ENCODE measurements at places on chromosomes 2 and 18.

- no peak for DNase-seq
These were observed 300.5 kb downstream of the TMX3 start for GRCh38 chr18:68414407-68414806.

- peak; percentile 91 for DNase-seq
These were observed 166.2 kb downstream of the PHLPP1 start for GRCh38 chr18:62881509-62882016.

- DNase-seq, result no peak
These were observed 180.2 kb upstream of the ALKAL2 start for GRCh38 chr2:467892-468647.

DNA sequence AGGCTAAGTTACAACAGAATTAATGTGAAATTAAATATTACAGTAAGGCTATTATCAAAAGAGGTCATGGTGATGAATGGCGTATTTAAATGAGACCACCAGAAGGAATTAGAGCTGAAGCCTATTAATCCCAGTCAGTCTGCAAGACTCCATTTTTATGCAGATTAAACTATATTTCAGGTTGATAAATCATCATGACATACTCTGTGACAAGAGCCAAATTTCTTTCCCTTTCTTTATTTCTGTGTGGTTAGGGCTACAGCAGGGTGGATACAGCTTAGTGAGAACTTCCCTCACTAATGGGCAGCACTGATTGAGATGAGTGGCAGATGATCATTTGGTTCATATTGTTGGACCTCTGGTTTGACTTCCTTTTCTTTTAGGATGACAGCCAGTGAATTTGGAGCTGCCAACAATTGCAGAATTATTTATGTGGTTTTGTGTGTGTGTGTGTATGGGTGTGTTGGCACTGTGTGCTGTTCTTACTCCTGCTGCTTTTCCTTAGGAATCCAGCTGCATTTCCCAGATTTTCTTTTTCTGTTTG is 481.3 kb downstream of the PIK3C3 start:
- no peak for DNase-seq

DNA sequence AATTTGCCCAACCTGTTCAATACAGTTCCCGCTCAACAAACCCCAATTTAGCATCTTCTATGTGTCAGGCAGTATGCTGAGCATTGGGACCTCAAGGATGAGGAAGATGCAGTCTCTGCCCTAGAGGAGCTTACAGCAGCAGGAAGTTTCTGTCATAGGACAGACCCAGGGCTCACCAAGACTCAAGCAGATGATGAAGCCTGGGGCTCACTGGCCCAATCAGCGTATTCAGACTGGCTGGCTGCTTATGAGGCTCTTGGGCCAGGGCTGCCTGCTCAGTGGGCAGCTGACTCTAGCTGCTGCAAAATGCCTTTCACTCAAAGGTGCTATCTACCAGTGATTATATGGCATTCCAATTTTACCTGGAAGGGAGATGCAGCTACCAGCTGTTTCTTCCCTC is 2.1 kb downstream of the FAM178B start:
- DNase-seq, result no peak

DNA sequence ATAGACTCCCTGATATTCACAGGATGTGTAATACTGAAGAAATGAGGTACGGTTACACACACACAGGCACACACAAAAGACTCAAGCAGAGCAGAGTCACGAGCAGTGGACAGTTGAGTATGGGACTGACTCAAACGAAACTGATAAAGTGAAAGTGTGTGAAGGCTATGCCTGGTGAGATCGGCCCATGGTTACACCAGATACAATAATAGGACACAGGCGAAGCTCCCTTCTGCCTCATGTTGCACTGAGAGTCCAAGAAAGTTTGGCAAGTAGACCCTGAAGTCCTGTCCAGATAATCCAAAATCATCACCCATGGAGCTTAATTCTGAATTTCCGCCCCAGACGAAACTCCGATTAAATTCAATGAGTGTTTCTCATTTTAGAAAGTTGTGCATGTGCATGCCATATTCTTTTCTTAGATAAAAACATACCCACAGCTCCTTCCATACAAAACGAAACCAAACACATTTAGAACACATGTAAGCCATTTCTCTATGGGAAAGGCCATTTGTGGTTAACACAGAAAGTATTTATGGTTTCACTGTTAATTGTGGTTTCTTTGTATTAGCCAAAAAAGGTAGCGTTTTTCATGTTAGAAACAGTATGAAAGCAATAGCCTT is 567.6 kb downstream of the PLCL1 start:
- peak; percentile 66 for DNase-seq

- DNase-seq, result peak; percentile 16
These were observed 110.4 kb upstream of the RAB27B start for GRCh38 chr18:54717673-54718407.

- DNase-seq, result no peak
These were observed 270.7 kb upstream of the THUMPD2 start for GRCh38 chr2:40049781-40050180.

DNA sequence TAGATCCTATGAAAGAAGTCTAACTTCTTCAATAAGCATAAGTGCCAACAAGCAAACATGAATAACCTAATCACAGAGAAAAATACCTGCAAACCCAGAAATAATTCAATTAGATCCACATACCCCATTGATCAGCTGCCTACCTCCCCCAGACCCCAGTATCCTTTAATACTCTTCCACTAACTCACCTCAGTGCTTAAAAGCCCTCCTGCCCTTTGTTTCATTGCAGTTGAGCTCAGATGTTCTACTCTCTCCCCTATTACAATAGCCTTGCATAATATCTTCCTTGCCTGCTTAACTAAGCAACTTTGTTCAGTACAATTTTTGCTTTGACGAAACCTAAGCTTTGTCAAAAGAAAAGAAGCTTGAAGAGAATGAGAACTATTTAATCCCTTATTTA is 156.0 kb upstream of the ZC3H15 start:
- no peak for DNase-seq

DNA sequence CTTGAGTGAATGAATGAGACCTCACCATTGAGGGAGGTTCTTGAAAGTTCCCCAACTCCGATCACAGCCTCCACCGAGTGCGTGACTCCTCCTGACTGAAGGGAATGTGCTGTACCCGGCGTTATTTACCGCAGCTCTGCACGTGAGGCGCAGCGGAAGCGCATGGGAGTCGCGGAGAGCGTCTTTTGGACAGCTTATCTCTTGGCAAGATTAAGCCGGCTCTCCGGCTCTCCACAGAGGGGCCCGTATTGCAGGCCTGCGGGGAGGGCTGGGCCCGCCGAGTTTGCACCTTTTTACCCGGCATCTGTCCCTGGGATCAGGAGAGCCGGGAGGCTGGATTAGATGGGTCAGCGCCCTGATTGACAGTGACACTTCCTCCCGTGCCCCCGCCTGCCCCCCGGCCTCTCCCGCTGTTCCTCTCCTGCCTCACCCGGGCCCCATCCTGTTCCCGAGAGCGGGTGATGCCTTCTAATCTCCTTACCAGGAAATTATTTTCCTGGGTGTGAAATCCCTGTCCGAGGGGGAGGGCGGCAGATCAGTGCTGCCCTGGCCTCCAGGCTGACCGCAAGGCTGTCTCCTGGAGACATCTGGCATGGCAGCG is 176.3 kb downstream of the INHBB start:
- no peak for DNase-seq

GRCh38 chr2:85737961-85738360 is 15.8 kb upstream of the ATOH8 start:
- DNase-seq, result no peak

- no peak for DNase-seq
These were observed 111.1 kb upstream of the CAB39 start for GRCh38 chr2:230601510-230601909.

DNA sequence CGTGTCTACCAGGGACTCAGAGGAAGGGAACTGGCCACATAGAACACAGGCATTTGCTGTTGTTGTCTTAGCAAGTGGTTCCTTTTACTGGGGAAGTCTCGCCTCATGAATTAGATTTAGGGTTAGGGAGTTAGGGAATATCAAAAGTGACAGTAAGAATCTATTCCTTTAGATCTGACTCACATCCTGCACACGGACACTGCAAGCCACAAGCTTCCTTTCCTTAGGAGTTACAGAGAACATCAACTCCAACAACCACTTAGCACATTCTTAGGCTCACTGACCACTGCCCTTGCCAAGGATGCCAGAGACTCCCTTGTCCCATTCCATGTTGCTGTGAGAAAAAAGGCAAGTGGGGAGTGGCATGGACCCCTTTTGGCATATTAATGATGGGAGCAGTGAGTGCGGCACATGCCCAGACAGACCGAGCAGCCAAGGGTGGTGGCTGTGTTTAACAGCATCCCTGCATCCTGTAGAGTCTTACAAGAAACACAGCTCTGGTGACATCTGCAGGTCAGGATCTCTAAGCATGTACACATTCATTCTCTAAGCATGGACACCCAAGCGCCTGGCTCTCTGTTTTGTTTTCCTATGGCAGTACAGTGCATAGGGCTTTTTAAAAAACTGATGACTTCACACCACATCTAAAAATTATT is 745.6 kb upstream of the RAB6C start:
- DNase-seq, result peak; percentile 43

DNA sequence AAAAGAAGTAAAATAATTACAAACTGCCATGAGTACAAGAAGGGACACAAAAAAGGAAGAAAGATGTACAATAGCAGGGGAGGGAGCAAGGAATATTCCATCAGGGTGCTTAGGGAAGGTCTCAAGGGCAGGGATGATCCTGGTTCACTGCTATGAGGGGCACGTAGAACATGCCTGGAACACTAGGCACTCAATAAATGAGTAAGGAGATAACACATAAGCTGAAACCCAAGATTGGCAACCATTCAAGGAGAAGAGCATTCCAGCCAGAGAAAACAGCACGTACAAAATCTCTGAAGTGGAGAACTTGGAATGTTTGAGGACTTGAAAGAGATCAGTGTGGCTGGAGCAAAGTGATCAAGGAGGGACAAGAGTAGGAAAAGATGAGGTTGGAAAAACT is 103.2 kb downstream of the FAM161A start:
- peak; percentile 80 for DNase-seq

DNA sequence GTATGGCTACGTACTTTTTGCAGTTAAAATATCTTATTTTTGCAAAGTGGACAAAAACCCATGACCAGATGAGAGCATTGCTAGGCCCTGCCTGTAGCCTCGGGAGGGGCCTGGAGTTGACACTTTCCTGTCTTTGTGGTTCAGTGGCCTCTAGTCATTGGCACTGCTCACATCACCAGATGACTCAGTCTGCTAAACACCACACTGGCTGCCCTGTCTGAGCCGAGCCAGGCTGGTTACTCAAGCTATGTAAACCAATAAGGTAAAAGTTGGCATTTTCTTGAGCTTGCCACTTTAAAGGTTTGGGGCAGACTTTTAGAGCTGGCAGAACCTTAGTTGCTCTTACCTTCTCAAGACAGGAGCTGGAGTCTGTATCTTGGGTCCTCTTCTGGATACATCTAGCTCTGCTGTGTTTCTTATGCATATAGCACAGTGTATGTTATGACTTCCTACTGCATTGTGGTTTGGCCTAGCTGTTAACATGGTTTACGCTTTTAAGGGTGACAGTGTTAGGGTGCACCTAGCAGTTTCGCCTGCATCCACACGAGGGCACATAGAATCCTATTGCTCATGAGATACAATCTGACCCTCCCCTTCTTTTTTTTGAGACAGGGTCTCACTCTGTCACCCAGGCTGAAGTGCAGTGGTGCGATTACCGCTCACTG is 76.4 kb downstream of the AP1S3 start:
- DNase-seq, result peak; percentile 63

GRCh38 chr2:11128243-11128951 is 26.9 kb upstream of the SLC66A3 start:
- DNase-seq, result peak; percentile 65

GRCh38 chr18:10148189-10148929 is 234.5 kb downstream of the VAPA start:
- DNase-seq, result no peak

DNA sequence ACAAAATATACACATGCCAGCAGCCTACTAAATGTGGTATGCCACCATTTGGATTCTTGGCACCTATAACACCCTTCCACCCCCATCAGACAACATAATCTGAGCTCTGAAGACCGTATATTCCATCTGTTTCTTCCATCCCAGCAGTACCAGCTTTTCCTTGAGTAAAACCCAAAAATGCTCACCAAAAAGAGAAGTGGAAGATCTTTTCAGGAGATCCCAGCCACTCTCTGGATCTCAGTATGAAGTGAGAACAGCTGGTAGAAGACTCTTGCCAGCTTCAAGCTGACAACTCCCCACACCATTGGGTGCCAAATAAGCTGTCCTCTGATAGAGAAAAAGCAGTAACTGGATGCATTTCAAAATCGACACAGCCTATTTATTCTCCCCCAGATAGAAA is 22.6 kb downstream of the REG1B start:
- DNase-seq, result no peak

DNA sequence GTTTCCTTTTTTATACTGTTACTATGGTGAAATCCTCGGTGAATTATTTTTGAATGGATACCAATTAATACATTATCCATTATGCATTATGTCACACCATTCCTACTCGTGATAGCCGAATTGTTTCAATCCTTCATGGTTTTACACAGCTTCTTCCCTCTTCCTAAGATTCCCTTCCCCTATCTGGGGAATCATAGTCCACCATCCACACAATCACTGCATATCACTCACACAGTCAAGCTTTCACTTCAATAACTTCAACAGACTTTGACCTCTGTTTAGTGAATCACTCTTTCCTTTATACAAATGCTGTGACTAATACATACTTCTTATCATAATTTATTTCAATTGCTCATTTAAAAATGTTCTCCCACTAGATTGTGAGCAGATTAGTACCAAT is 1108.1 kb upstream of the LRRTM1 start:
- DNase-seq, result no peak

DNA sequence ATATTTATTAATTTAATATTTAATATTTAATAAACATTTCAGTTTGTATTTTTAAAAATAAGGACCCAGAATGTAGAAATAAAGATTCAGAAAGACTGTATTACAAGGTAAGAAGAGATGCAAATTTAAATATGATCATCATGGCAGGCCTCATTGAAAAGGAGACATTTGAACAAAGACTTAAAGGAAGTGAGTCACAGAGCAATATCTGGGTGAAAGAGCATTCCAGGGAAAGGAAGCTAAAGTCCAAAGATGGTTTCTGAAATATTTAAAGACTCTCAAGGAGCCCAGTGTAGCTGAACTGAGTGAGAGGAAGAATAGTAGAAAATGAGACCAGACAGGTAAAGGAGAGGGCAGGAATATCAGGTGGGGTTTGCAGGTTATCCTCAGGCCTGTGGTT is 5.9 kb downstream of the SCYGR4 start:
- DNase-seq, result peak; percentile 69

DNA sequence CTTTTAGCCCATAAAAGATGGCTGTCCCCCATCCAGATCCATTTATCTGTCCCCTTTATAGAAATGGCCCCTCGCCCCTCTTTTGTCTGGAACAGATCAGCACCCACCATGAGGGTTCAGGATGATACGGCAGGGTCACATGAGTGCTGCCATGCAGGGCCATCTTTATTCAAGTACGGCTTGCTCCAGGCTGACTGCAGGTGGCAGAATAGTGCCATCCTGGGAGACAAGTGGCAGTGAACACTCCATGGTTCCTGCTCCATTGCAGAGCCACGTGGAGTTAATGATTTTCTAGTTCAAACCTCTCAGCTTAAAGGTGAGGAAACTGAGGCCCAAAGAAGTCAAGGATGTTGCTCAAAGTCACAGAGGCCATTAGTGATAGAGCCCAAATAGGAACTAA is 180.6 kb downstream of the CLIP4 start:
- DNase-seq, result peak; percentile 28

All from fibroblast of upper back skin (primary cell).